Fibroblast of lung (primary cell): ENCODE measurements at places on chromosomes 13 and 19. TPM values are rescaled to one million over a fixed set of nuclear protein-coding genes. Genes with fewer than 3 reads are reported as not detected.

DNA sequence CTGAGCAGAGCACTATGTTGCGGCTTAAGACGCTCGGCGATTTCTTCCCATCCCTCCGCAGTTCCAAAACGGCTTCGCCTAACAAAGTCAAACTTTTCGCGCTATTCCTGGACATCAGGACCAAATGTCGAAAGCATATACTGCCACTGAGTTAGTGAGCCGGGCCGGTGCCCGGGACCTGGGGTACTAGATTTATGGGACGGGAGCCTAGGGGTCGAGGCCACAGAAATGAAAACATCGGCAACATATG is 699 bp downstream of the RCBTB2 start:
- no peaks in the 10 kb centered on the region for H3K4me1 ChIP-seq
- DNase-seq = peak; percentile 76
- peak overlapping the region; percentile 93 for H3K27ac ChIP-seq
- H3K4me3 ChIP-seq = peak overlapping the region; percentile 78

Gene SIGLEC5
- total RNA-seq = not detected in 2 replicates

- no peak overlapping the region for H3K4me3 ChIP-seq
- H3K27ac ChIP-seq = peak overlapping the region; percentile 88
- peaks cover 1% of the 10 kb centered on the region for H3K36me3 ChIP-seq
- peak; percentile 47 for DNase-seq
Measured at GRCh38 chr19:2167896-2168618, 4.3 kb downstream of the DOT1L start.

Gene N4BP2L1
- 5.6 and 5.9 TPM in 2 replicates for total RNA-seq

Gene ADGRE1
- total RNA-seq = under 0.01 TPM in 1 of 2 replicates, not detected in the other

- H3K4me3 ChIP-seq = no peak overlapping the region
- no peaks in the 10 kb centered on the region for H3K36me3 ChIP-seq
- DNase-seq = no peak
- no peaks in the 10 kb centered on the region for H3K27me3 ChIP-seq
Measured at GRCh38 chr13:20073775-20074174, 87.1 kb downstream of the GJA3 start.

Gene SULT2A1
- total RNA-seq = not detected in 2 replicates

Gene NKPD1
- 0.17 and 0.26 TPM in 2 replicates for total RNA-seq

DNA sequence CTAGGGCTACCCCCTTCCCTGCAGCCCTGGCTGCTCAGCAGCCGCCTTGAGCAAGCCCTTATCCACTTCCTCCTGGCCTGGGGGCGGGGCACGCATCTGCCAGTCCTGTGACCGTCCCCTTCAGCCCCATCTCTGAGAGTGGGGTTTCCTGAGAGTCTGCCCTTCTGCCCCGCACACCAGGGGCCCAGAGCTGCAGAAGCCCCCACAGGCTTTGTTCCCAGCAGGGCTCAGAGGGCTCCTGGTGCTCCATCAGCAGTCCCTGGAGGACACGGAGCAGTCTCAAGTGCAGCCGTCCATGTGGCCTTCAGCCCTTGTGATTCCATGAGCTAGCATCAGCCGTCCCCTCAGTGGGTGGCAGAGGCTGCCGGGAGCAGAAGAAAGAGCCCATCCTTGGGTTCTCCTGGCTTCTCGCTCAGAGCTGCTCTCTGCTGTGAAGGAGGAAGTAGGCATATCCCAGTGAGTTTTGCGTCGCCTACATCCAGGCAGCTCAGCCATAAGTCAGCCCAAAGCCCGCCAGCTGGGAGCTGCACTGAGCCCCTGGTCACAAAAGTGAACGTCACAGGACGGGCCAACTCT is 16.3 kb downstream of the MYO9B start:
- no peak overlapping the region for H3K4me3 ChIP-seq
- no peak for DNase-seq
- no peaks in the 10 kb centered on the region for H3K36me3 ChIP-seq
- H3K4me1 ChIP-seq = peaks cover 34% of the 10 kb centered on the region
- H3K27me3 ChIP-seq = no peaks in the 10 kb centered on the region
- no peak overlapping the region for H3K27ac ChIP-seq

DNA sequence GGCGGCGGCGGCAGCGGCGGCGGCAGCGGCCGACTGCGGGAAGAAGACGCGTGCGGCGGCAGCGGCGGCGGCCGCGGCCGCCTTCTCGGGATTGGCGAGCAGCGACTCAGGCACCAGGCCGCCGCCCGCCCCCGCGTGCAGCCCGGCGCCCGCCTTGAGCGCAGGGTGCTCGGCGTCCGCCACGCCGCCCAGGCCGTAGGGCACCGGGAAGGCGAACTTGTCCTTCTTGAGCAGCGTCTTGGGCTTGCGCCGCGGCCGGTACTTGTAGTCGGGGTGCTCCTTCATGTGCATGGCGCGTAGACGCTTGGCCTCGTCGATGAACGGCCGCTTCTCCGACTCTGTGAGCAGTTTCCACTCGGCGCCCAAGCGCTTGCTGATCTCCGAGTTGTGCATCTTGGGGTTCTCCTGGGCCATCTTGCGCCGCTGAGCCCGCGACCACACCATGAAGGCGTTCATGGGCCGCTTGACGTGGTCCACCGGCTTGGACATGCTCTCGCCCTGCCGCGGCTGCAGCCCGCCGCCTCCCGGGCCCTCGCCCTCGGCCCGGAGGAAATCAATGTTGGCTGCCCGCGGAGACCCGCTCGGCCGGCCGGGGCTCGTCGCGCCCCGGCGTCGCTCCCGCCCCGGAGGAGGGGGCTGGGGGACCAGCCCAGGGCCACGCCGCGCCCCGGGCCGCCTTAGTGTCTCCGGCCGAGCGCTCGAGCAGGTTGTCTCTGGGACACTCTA is 621 bp downstream of the SOX21 start:
- peak; percentile 37 for DNase-seq
- no peaks in the 10 kb centered on the region for H3K36me3 ChIP-seq
- no peak overlapping the region for H3K4me3 ChIP-seq
- H3K27ac ChIP-seq = no peak overlapping the region

Gene BTBD2
- 54.7 and 70.2 TPM in 2 replicates for total RNA-seq

Gene SLC5A5
- total RNA-seq = not detected in 2 replicates

Gene SKA3
- 6.1 and 10.3 TPM in 2 replicates for total RNA-seq

Gene DNAJB1
- total RNA-seq = 77.3 and 87.7 TPM in 2 replicates

- no peak overlapping the region for H3K27ac ChIP-seq
- H3K4me3 ChIP-seq = no peak overlapping the region
- no peaks in the 10 kb centered on the region for H3K36me3 ChIP-seq
- no peaks in the 10 kb centered on the region for H3K4me1 ChIP-seq
Measured at GRCh38 chr19:23262920-23263319, 12.7 kb upstream of the ZNF724 start.

DNA sequence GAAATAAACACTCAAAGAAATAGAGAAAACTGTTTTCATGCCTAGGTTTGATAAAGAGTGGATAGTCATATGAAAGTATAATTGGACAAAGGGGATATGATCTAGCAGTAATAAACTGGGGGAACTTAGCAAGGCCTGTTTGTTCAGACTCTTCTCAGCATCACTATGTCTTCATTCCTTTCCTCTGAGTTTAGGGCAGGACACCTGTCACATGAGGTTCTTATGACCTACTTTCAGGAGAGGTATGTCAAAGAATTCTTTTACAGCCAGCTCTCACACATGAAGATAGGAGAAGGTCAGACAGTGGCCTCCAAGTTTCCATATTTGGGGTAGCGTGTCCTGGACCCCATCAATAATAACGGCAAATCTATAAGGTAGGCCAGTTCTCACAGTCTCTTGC is 11.4 kb upstream of the RFXAP start:
- H3K36me3 ChIP-seq = no peaks in the 10 kb centered on the region
- no peak overlapping the region for H3K4me3 ChIP-seq
- H3K4me1 ChIP-seq = no peaks in the 10 kb centered on the region
- H3K27ac ChIP-seq = no peak overlapping the region

GRCh38 chr13:110268061-110268460 is 38.9 kb downstream of the COL4A1 start:
- no peak overlapping the region for H3K27ac ChIP-seq
- H3K4me3 ChIP-seq = no peak overlapping the region
- peaks cover 25% of the 10 kb centered on the region for H3K4me1 ChIP-seq
- DNase-seq = no peak

- H3K27me3 ChIP-seq = no peaks in the 10 kb centered on the region
- no peak overlapping the region for H3K4me3 ChIP-seq
- H3K36me3 ChIP-seq = peaks cover 13% of the 10 kb centered on the region
- peak; percentile 41 for DNase-seq
Measured at GRCh38 chr19:5891938-5892771, 11.4 kb downstream of the NDUFA11 start.

- peak; percentile 59 for DNase-seq
- H3K4me3 ChIP-seq = peak within 1 kb of the TSS; percentile 67
- H3K36me3 ChIP-seq = peaks cover 14% of the 10 kb centered on the region
- peaks cover 9% of the 10 kb centered on the region for H3K4me1 ChIP-seq
Measured at GRCh38 chr19:41426952-41427646, at the start of gene B3GNT8. B3GNT8 (minus strand) TSS chr19:41427374; CDS start chr19:41426778, 596 bp downstream.

GRCh38 chr19:33509774-33510173 is 11.8 kb downstream of the PEPD start:
- H3K27me3 ChIP-seq = no peaks in the 10 kb centered on the region
- DNase-seq = no peak
- no peak overlapping the region for H3K27ac ChIP-seq
- peaks cover 2% of the 10 kb centered on the region for H3K36me3 ChIP-seq
- H3K4me1 ChIP-seq = no peaks in the 10 kb centered on the region

- H3K4me3 ChIP-seq = peak within 1 kb of the TSS; percentile 20
- H3K27ac ChIP-seq = no peak within 1 kb of the TSS
- no peaks in the 10 kb centered on the region for H3K4me1 ChIP-seq
- no peaks in the 10 kb centered on the region for H3K27me3 ChIP-seq
- H3K36me3 ChIP-seq = no peaks in the 10 kb centered on the region
- DNase-seq = no peak
Measured at GRCh38 chr19:56840451-56841192, at the start of the genes PEG3 and ZIM2. PEG3 (minus strand) TSS chr19:56840726; CDS start chr19:56824655, 16,071 bp downstream. ZIM2 (minus strand) TSS chr19:56840726; CDS start chr19:56824277, 16,449 bp downstream.

DNA sequence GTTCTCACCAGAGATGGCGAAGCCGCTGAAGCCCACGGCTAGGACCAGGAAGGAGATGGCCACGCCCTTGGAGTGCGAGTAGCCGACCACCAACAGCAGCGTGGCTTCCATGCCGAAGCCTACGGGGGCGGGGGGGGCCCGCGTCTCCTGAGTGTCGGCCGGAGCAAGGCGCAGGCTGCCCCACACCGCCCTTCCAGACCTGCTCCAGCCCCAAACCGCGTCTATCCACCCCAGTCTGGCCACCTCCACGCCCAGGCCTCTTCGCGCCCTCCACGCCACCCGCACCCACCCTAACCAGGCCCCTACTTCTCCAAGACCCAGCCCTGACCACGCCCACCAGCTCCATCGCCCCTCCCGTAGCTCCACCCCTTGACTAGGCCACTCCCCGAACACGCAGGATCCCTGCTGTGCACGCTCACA is 6.2 kb downstream of the GFY start:
- DNase-seq = no peak
- H3K27me3 ChIP-seq = peaks cover 80% of the 10 kb centered on the region
- H3K36me3 ChIP-seq = no peaks in the 10 kb centered on the region

Gene ATP4A
- not detected in 2 replicates for total RNA-seq

DNA sequence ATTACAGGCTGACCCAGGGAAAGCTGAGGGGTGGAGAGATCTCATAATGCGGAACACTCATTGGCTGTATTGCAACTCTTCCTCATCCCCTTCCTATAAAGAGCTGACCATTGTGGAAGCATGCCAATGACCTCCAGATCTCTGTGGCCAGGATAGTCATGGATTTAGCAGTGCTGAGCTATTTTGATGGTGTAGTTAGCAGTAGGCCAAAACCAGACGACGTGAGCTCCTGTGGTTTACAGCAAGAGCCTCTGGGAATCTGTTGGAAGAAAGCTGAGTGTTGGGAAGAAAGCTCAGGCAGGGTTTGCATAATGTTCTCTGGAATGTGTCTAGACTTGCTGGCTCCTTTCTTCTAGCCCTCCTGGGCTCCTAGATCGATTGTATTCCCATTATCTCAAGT is 187.5 kb upstream of the GPC6 start:
- H3K4me3 ChIP-seq = no peak overlapping the region
- H3K36me3 ChIP-seq = no peaks in the 10 kb centered on the region
- no peaks in the 10 kb centered on the region for H3K27me3 ChIP-seq
- H3K4me1 ChIP-seq = no peaks in the 10 kb centered on the region
- DNase-seq = peak; percentile 96

Gene DACT3
- total RNA-seq = 4.1 and 5.6 TPM in 2 replicates
